ENCODE measurements at places on chromosomes 13 and 19. TPM values are rescaled to one million over a fixed set of nuclear protein-coding genes. Genes with fewer than 3 reads are reported as not detected.

The NUP62 gene
- total RNA-seq = 128 TPM

The IZUMO2 gene
- not detected for total RNA-seq

The TMEM255B gene
- 1.3 TPM for total RNA-seq

The TDRD12 gene
- total RNA-seq = 0.12 TPM

The TTC9B gene
- total RNA-seq = not detected

The TNNI3 gene
- not detected for total RNA-seq

The URI1 gene
- 48.3 TPM for total RNA-seq

DNA sequence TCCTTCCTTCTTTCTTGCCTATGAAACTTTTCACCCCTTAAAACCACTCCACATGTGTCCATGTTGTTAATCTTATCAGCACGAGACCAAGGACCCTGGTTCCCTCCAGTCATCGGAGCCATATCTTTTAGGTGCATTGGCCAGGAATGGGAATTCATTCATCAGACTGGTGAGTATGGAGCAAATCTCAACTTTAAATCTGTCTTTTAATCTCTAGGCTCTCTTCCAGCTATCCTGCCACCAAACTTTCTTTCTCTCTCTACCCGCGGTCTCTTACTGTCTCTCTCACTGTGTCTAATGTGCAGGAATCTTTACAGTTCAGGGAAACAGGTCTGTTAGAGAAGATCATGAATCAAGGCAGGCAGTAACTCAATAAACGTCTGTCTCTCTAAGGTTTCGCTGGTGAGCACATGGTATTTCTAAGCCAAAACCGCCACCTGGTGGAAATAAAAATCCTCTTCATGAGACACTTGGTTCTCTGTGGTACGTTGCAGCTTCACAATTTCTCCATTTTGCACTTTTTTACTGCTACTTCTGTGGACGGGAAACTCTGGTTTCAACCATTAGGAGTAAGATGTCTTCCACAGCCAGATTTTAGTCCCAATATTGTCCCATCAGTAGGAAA, 16.1 kb downstream of the LGALS16 start:
- H3K27me3 ChIP-seq = peaks cover 27% of the 10 kb centered on the region
- no peaks in the 10 kb centered on the region for H3K36me3 ChIP-seq
- H3K4me1 ChIP-seq = peaks cover 31% of the 10 kb centered on the region

- H3K4me3 ChIP-seq = peak overlapping the region; percentile 67
- H3K36me3 ChIP-seq = peaks cover 75% of the 10 kb centered on the region
- no peaks in the 10 kb centered on the region for H3K27me3 ChIP-seq
- DNase-seq = no peak
- H3K4me1 ChIP-seq = peaks cover 89% of the 10 kb centered on the region
Observed at GRCh38 chr13:30742901-30743300, 7.6 kb downstream of the ALOX5AP start.

GRCh38 chr19:35052599-35053190, 11.2 kb downstream of the HPN start:
- H3K36me3 ChIP-seq = no peaks in the 10 kb centered on the region
- peaks cover 8% of the 10 kb centered on the region for H3K27me3 ChIP-seq
- no peaks in the 10 kb centered on the region for H3K4me1 ChIP-seq
- DNase-seq = no peak

DNA sequence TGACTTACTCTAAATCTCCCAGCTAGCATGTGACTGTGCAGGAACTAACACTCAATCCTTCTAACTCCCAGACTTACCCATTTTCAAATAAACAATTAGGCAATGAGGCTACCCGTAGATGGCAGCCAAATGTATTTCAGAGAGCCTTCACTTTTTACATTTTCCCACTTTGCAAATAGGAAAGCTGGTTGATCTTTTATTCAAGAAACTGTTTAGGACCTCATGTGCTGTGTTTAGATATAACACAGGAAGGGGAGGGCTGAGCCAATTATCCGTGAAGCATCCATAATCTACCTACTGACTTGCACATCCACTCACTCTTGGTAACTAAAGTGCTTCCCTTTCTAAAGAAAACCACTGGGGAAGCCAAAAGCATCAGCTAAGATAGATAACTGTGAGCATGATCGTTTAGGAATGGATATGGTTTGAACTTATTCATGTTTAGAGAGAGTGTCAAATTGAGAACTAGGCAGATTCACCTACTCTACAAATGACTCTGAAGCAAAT, 33.4 kb downstream of the MBNL2 start:
- H3K27me3 ChIP-seq = no peaks in the 10 kb centered on the region
- DNase-seq = no peak
- peaks cover 6% of the 10 kb centered on the region for H3K36me3 ChIP-seq
- H3K4me3 ChIP-seq = no peak overlapping the region

- H3K4me3 ChIP-seq = peak overlapping the region; percentile 80
- H3K27me3 ChIP-seq = no peaks in the 10 kb centered on the region
- H3K27ac ChIP-seq = peak overlapping the region; percentile 78
- peaks cover 17% of the 10 kb centered on the region for H3K4me1 ChIP-seq
Observed at GRCh38 chr19:57599377-57599760, 316 bp upstream of the ZNF530 start.

DNA sequence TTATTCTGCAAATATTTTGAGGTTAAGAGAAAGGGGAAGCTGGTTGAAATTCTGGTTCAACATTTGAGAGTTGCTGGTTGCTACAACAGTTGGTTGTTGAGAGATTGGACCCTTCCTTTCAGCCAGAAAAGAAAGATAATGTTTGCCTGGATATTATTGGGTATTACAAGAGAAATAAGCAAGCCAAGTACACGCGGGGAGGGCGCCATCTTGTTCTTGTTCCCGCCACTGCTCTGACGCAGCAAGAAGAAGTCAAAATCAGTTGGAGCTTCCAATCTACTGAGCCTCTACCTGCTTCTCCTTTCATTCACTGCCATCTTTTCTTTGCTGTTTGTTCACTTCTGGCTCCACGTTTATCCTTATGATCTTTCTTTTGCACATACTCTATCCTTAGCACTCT, 18.4 kb downstream of the BSPH1 start:
- H3K27ac ChIP-seq = no peak overlapping the region
- DNase-seq = no peak
- H3K4me3 ChIP-seq = no peak overlapping the region
- H3K36me3 ChIP-seq = no peaks in the 10 kb centered on the region
- H3K4me1 ChIP-seq = no peaks in the 10 kb centered on the region

GRCh38 chr13:28597641-28598040, 61.3 kb upstream of the POMP start:
- peaks cover 21% of the 10 kb centered on the region for H3K27me3 ChIP-seq
- no peak overlapping the region for H3K27ac ChIP-seq
- H3K4me3 ChIP-seq = no peak overlapping the region
- H3K36me3 ChIP-seq = no peaks in the 10 kb centered on the region
- H3K4me1 ChIP-seq = no peaks in the 10 kb centered on the region

- peaks cover 3% of the 10 kb centered on the region for H3K4me1 ChIP-seq
- no peak for DNase-seq
- no peak overlapping the region for H3K27ac ChIP-seq
- no peaks in the 10 kb centered on the region for H3K27me3 ChIP-seq
- no peaks in the 10 kb centered on the region for H3K36me3 ChIP-seq
Observed at GRCh38 chr19:31284621-31285020, 64.6 kb downstream of the TSHZ3 start.

- peaks cover 28% of the 10 kb centered on the region for H3K4me1 ChIP-seq
- DNase-seq = no peak
- no peak overlapping the region for H3K27ac ChIP-seq
- H3K36me3 ChIP-seq = peaks cover 2% of the 10 kb centered on the region
- H3K4me3 ChIP-seq = no peak overlapping the region
Observed at GRCh38 chr19:55482156-55482961, 2.6 kb upstream of the NAT14 start.

DNA sequence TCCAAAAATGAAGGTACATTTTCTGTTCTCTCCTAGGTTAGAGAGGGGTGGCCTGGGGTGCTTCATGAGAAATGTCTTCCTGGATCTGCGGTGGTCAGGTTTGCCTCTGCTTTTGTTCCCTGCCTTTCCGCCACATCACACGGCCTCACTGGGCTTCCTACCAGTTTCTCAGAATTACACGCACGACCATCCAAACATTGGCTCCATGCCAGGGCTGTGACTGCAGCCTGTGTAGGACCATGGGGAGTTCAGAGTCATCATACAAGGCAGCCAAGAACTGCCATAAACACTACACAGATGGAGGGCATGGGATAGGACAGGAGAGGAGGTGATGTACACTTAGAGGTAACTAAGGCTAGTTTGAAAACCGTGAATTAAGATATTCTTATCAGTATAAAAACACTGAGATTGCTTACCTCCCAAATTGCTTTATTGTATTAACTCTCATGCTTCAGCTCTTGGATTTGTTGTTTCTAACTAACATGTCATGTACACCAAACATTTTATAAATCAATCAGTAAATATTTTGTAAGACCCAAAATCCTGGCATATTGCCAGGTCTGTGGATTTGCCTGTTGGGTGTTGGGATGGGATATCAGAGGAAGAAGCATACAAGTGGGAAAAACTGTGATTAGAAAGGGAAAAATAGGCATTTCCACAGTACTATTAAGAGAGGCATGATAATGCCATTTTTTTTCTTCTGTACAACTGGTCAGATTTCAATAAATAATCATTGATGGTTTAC, 45.2 kb downstream of the CDADC1 start:
- peaks cover 12% of the 10 kb centered on the region for H3K4me1 ChIP-seq
- DNase-seq = peak; percentile 60
- H3K4me3 ChIP-seq = no peak overlapping the region
- H3K27ac ChIP-seq = no peak overlapping the region
- H3K36me3 ChIP-seq = peaks cover 11% of the 10 kb centered on the region
- H3K27me3 ChIP-seq = no peaks in the 10 kb centered on the region

GRCh38 chr19:3608750-3609322, 2.2 kb upstream of the TBXA2R start:
- no peak overlapping the region for H3K27ac ChIP-seq
- no peak for DNase-seq
- no peaks in the 10 kb centered on the region for H3K27me3 ChIP-seq
- H3K36me3 ChIP-seq = peaks cover 6% of the 10 kb centered on the region
- no peak overlapping the region for H3K4me3 ChIP-seq

DNA sequence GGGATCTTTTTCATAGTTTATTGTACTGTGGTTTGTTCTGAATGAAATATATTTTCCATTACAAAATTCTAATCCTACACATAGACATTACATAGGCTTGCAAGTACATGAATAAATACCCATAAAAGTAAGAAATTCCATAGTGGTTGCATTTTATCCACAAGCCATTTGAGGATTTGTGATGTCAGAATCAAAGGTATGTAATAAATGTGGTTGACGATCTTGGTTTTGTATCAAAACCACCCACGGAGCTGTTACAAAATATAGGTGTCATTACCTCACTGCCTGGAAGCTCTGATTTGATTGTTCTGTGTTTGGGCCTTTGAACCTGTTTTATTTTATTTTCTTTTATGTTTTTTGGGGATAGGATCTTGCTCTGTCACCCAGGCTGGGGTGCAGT, 125.1 kb downstream of the NALCN start:
- no peak overlapping the region for H3K4me3 ChIP-seq
- no peak overlapping the region for H3K27ac ChIP-seq
- H3K36me3 ChIP-seq = no peaks in the 10 kb centered on the region
- H3K27me3 ChIP-seq = peaks cover 3% of the 10 kb centered on the region
- DNase-seq = no peak
- peaks cover 5% of the 10 kb centered on the region for H3K4me1 ChIP-seq

- no peaks in the 10 kb centered on the region for H3K4me1 ChIP-seq
- no peak overlapping the region for H3K4me3 ChIP-seq
- DNase-seq = no peak
- H3K27ac ChIP-seq = no peak overlapping the region
Observed at GRCh38 chr13:45602183-45603170, 13.1 kb downstream of the ERICH6B start.

GRCh38 chr13:111225810-111226546, 94.5 kb upstream of the TEX29 start:
- H3K4me3 ChIP-seq = no peak overlapping the region
- peaks cover 7% of the 10 kb centered on the region for H3K36me3 ChIP-seq
- DNase-seq = no peak
- no peaks in the 10 kb centered on the region for H3K27me3 ChIP-seq

DNA sequence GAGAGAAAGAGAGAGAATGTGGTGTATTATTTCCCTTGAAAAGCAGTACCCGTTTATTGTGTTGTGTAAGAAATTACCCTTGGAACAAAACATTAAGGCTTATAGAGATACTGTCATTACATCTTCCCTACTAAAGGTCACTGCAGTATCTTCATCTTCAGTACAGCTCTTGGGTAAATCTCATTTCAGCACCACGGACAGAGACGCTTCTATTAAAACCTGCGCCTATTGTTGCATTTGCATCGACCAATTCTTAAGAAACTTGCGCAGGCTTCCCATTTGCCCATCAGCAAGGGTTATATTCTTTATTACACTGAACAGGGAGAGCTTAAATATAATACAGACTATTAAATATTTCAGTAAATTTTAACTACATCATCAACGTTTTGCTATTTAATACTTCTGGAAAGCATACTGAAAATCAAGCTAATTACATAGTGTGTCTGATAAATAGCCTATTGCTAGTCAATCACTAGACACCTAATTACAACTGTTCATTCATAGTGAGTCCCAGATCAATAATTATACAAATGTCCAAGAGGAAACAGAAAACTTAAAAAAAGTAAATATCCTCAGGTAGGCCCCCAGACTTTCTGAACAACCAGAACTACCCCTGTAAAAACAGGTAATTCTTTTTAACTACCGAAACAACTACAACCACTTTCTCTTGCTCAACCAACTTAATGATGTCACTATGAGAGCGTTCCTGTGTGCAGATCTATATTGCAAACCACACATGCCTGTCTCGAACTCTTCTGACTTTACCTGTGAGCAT, 350.6 kb downstream of the LIG4 start:
- no peak overlapping the region for H3K4me3 ChIP-seq
- no peak for DNase-seq
- H3K27ac ChIP-seq = no peak overlapping the region
- H3K36me3 ChIP-seq = peaks cover 4% of the 10 kb centered on the region
- peaks cover 39% of the 10 kb centered on the region for H3K27me3 ChIP-seq

DNA sequence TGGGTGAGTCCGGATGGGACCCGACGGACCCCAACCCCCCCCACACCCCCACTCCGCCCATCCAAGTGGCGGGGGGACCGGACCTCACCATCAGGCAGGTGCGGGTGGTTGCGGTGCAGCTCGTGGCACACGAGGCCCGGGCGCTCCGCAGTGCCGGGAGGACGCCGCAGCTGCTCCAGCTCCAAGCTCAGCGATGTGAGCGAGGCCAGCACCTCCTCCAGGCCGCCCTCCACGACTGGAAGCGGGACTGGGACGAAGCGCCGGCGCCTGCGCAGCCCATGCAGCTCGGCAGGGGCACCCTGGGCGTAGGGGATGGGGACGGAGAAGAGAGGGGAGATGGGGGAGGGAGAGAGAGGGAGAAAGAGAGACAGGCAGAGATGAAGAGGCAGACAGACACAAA, 30.1 kb upstream of the OLFM2 start:
- no peak overlapping the region for H3K4me3 ChIP-seq
- no peak for DNase-seq

All from activated CD8-positive, alpha-beta memory T cell treated with anti-CD3 and anti-CD28 coated beads, Interleukin-2, amount 10 ng/mL, durations not matched to agents 7 days and 5 days (primary cell).